ENCODE measurements at places on chromosomes 11 and 22.

DNA sequence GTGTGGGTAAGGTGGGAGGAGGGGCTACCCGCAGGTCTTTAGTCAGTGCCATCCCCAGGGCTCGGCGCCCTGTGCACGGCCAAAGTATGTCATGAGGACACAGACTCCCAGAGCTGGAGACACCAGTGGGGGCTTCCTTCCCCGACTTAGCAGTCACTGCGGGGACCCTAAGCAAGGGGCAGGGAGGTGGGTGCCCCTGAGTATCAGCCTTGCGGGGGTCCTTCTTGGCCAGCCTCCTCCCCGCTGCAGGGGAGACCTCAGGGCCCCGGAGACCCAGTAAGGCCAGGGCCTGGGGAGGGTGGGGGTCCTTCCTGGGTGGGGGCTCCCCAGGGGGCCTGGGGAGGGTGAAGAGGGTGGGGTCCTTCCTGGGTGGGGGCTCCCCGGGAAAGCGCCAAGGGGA, 673.8 kb downstream of the BRD1 start:
- no peak for DNase-seq

DNA sequence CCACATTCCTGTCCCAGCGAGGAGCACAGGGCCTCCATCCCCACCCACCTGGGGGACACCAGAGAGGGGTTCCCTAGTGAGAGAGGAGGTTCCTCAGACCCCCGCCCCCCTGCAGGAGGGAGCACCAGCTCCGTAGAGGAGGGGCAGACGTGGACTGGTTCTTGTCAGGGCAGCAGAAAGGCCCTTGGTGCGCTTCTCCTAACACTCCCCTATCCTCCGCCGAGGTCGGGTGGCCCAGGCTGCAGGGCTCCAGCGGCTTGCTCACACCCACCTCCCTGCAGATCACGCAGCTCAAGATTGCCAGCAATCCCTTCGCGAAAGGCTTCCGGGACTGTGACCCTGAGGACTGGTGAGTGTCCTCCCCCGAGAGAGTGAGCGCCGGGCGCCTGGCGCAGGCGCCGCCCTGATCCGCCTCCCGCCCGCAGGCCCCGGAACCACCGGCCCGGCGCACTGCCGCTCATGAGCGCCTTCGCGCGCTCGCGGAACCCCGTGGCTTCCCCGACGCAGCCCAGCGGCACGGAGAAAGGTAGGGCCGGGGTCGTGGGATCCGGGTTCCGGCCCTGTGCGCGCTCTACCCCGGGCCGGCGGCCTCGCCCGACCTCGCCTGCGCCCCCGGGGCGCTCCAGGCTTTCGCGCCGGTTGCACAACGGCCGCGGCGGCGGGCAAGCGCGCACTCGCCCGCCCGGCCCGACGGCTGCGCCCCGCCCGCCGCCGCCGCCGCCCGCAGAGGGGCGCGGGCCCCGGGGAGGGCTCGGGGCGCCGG, 5.1 kb downstream of the TBX1 start:
- DNase-seq, result no peak

- no peak for DNase-seq
These were observed 2216.6 kb upstream of the RAG2 start for GRCh38 chr11:38814670-38815069.

- no peak for DNase-seq
These were observed 35.5 kb downstream of the TREH start for GRCh38 chr11:118643995-118644345.

GRCh38 chr11:75325713-75326438, 25.6 kb downstream of the ARRB1 start:
- no peak for DNase-seq

DNA sequence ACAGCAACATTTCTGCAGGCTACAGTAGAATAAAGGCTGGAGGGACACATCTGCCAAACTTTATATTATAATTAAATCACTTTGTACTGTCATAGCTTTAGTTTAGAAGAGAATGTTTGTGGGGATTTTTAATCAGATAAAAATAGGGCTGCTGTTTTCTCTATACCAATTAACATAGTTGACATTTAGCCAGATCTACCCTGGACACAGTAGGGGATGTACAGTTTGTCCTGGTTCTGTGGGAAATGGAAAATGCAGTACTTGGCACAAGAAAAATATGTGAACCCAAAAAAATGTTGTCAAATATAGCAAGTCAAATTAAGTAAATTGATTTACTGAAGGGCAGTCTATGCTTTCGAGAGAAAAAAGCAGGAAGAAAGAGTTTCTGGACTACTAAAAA, 20.8 kb upstream of the PICALM start:
- DNase-seq, result no peak

DNA sequence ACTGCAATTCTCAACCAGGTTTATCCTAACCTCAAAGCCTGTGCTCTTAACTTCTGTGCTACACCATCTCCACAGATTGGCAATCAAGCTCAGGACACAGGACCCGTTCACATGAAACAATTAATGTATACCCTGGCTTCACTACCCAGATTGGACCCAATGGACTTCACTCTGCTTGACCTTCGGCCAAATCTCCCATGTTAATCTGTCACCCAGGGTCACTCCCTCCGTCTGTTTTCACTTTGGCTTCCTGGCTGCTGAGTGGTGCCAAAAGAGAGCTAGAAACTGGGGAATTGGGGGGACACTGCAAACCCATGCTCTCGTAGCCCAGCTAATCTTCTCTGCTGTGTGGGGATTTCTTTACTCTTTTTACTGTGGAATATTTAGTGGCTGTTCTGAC, 216.1 kb upstream of the ZC3H12C start:
- DNase-seq, result no peak

DNA sequence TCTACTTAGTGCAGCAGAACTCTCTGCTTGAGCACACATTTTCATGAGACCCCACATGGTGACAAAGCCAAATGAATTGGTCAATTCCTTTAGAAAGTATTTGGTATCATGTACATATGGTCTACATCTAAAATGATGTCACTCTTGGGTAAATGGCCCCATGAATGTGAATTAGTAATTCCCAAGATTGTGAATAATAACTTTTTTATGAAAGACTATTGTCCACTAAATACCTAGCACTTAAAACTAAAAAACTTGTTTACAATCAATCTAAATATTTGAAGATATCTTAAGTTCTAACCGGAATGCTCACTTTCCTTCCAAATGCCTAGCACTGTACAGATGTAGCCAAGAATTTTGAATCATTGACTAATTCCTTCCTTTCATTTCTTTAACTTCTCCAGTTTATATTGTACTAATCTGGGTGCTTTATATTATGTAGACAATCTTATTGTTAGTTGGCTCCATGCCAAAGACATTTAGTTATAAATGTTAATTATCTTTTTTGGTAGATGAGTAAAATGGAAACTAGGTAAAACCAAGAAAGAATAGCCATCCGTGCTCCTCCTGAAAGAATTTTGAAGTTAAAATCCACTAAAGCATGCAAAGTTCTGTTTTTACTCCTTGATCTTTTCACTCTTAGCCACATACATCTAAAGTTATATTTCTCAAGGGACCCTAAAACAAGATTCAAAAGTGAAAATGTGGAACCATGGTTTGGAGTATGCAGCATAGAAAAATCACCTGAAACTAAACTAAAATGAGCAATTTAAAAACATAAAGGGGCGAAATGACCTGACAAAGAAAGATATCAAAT, 145.0 kb upstream of the ARHGAP20 start:
- DNase-seq, result no peak

Measured in GM13977 (cell line).